WTC11 (cell line): ENCODE measurements at places on chromosomes 2 and 18.

DNA sequence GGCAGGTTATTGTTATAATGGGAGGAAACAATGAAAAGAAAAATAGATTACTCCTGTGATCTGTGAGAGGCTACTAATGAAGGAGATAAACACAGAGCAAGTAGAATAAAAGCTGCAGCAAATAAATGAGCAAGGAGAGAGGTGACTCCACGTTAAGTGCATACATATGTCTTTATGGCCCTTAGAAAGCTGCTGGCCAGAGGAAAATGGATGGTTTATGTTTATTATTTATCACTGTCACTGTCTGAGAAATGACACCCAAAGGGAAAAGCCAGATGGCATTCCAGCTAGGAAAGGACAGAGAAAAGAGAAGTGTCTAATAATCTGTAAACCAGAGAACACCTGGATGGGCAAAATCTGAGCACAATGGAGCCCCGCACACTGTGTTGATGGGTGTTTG, 122.9 kb upstream of the DDX18 start:
- no peak for DNase-seq

GRCh38 chr2:179850188-179850587, 11.2 kb downstream of the ZNF385B start:
- DNase-seq: no peak

DNA sequence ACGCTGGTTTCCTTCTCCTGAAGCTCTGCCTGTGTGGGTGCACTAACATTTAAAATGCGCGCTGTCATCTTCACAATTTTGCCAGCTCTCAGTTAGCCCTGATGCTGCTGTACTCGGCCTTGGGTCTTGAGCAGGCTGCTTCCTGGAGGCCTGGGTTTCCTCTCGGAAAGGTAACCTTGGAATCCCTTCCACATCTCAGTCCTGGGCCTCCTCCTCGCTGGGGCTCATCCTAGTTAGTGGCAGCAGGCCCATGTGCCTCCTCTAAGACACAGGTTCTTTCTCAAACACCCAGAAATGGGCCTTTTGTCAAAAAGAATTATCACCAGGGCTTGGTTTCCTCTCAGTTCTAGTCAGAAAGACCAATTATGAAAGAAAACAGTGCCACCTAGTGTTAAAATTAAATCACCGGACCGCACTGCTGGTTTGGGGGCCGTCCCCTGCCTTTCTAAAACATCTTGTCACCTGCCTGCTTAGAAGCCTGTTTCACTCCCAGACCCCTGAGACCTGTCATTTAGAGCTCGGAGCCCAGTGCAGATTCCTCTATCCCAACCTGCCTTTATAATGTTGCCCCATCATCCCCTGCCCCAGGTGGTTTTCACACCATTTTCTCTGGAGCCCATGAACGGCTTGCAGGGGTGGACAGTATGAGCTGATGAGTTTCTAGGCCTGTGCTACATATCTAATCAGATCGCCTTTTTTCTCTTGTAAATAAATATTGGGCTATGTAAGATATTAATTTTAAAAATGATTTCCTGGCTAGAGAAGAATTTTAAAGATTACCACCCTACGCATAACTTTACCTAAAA, 42.4 kb downstream of the HK2 start:
- peak; percentile 28 for DNase-seq

- DNase-seq: no peak
These were observed 409.3 kb downstream of the GALR1 start for GRCh38 chr18:77658751-77659448.

DNA sequence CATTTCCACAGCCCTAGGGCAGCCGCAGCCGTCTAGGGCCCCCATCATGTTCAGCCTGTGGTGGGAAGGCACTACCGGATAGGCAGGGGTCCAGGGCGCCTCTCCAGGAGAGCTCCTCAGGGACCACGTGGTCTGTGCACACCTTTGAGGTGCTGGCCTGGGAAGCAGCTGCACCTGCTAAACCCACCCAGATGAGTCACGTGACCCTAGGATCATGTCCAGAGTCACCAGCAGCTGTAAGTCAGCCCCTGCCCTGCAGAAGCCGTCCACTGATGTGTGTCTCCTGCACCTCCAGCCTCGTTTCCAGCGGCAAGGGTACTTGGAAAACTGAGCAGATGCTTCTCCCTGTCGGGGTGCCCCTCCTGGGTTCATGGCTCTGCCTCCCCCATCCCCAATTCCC, 682.6 kb upstream of the SALL3 start:
- no peak for DNase-seq

GRCh38 chr18:63322908-63323634, 3.5 kb upstream of the BCL2 start:
- peak; percentile 37 for DNase-seq

GRCh38 chr2:37243435-37243834, 12.0 kb downstream of the NDUFAF7 start:
- no peak for DNase-seq

DNA sequence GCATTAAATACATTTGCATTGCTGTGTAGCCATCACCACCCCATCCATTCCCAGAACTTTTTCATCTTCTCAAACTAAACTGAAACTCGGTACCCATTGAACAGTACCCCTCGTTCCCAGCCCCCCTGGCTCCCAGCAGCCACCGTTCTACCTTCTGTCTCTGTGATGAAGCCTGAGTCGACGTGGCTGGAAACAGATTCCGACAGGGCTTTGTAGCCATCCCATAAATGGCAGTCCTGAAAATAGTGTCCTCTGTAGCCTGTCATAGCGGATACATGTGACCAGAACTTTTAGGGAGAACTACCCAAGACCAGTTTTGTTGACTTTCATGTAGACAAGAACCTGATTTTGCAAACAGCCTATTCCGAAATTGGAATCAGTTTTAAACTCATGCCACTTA, 59.1 kb downstream of the TSHZ1 start:
- DNase-seq: no peak

DNA sequence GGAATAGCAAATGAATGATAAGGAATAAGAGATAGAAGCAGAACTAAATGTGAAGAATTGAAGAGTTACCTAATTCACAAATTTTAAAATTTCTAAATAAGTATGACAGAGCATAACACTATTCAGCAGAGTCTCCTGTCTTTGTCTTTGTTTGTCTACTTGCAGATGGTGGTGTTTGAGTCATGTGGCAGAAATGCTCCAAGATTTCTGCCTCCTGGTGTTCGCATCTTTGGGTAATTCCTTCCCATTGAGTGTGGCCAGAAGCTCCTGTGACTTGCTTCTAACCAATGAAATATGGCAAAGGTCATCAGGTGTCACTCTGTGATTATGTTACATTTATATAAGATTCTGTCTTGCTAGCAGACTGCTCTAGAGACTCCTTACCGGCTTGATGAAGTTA, 45.6 kb upstream of the GALNT3 start:
- DNase-seq: no peak

DNA sequence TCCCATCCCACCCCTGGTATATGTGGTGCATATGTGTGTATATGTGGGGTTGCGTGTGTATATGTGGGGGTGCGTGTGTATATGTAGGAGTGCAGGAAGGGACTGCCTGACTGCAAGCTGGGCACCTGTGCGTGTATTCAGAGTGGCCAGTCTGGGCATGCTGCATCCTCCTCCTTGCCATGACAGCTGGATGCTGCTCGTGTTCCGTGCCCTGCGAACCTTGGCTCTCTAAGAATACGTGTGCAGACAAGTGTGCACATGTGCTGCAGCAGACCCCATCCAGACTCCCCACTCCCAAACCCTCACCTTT, 222.1 kb downstream of the CELF4 start:
- DNase-seq: no peak

- DNase-seq: no peak
These were observed 10.4 kb upstream of the COL3A1 start for GRCh38 chr2:188963741-188964140.

- DNase-seq: no peak
These were observed 139.3 kb downstream of the SETBP1 start for GRCh38 chr18:44819944-44820510.

- no peak for DNase-seq
These were observed 33.7 kb downstream of the YES1 start for GRCh38 chr18:778194-778927.

DNA sequence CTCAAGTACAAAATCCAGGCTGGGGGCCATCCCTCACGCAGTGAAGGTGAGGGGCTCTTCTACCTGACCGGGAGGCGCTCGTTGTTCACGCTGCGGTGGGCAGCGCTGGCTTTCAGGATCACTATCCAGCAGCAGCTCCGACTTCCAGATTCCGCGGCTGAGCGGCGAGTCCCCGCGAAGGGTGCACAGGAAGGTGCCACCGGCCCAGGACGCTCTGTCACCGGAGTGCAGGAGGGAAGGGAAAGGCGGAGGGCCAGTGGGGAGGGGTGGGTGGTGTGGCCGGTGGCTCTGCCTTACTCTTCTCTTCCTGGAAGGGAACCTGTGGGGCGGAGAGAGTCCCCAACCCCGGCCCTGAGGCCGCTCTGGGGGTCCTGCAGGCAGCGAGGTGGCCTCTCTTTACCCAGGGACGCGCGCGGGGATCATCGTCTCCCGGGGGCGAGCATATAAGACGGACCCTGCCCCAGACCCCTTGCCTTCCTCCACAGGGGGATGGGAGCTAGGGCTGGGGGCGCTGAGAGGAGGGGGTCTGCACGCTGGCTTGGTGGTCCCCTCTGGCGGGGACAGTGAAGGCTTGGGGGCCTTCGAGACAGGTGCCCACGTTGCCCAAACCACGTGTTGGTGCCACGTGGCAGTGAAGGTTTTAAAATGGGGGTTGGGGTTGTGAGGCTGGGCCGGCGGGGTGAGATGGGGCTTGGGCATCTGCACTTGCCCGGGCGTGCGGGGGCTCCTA, 26.9 kb upstream of the HS6ST1 start:
- DNase-seq: no peak

DNA sequence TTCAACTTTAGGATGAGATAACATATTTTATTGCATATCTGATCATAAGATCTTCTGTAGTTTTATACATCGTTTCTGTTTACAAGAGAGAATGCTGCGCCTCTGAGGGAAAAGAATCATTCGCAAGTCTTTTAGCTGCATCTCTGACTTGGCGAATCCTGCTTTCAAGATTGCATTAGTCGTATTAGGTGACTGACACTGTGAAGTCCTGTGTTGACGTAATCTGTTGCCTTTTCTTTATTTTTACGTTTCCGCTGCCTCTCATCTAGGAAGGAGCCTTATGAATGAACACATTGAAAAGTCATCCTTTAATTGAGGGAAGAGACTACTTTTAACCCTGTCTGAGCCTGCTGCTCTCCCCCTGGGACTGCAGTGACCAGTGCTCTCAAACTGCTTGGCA, 101.5 kb downstream of the LDLRAD4 start:
- no peak for DNase-seq

- no peak for DNase-seq
These were observed 52.4 kb downstream of the GLI2 start for GRCh38 chr2:120787822-120788700.

GRCh38 chr2:8684540-8684877, 2.7 kb downstream of the ID2 start:
- DNase-seq: no peak

- DNase-seq: no peak
These were observed 25.7 kb upstream of the ACAA2 start for GRCh38 chr18:49839012-49839411.

DNA sequence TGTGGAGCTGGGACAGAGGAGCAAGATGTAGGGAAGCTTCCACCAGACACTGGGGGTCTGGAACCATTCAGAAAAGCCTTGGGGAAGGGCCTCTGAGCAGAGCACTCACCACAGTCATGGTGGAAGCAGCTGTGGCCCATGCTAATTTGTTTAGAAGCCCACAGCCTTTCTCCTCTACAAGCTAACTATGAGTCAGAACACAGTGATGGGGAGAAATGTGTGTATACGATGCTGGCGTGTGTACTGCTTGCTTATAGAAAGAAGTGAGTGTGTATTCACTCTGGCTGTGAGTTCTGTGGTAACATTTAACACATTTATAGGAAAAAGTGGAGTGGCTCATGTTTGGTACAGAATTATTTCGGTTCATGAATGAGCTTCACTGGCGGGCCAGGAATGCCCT, 157.0 kb upstream of the ACAA2 start:
- DNase-seq: no peak

DNA sequence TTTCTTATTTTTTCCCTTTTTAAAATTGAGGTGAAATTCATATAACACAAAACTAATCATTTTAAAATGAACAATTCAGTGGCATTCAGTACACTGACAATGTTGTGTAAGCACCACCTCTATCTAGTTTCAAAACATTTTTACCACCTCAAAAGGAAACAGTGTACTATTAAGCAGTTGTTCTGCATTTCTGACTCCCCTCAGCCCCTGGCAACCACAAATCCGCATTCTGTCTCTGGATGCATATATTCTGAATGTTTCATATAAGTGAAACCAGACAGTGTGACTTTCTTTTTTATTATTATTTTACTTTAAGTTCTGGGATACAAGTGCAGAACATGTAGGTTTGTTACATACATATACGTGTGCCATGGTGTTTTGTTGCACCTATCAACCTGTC, 19.2 kb upstream of the TANK start:
- DNase-seq: no peak

- no peak for DNase-seq
These were observed 1548.4 kb upstream of the TMEFF2 start for GRCh38 chr2:193743089-193743488.

DNA sequence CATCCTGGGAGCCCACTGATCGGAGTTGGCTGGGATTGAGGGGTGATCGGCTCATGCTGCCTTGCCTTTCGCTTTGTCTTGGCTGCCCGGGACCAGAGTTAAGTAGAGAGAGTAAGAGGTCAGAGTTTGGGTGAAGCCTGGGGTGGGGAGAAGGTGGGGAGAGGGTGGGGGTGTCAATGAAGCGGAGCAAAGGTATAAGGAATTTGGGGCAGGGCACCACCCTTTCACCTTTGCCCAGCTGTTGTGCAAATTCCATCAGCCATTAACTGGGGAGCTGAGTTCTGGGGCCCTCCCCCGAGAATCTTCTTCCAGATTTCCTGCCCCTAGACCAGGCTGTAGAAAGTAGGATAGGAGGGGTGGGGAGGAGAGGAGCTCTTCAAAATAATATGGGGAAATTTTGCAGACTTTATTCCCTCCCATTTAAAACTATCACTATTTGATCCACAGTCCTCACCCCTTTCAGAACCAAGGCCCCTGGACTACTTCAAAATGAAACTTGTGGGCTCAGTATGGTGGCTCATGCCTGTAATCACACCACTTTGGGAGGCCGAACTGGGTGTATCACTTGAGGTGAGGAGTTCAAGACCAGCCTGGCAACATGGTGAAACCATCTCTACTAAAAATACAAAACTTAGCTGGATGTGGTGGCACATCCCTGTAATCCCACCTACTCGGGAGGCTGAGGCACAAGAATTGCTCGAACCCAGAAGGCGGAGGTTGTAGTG, at the start of gene SLC23A3:
Gene SLC23A3, minus strand, starts transcription at position 100 of the 725 bp plus-strand sequence. Its CDS starts 45 bp downstream, at position 55.
- no peak for DNase-seq

DNA sequence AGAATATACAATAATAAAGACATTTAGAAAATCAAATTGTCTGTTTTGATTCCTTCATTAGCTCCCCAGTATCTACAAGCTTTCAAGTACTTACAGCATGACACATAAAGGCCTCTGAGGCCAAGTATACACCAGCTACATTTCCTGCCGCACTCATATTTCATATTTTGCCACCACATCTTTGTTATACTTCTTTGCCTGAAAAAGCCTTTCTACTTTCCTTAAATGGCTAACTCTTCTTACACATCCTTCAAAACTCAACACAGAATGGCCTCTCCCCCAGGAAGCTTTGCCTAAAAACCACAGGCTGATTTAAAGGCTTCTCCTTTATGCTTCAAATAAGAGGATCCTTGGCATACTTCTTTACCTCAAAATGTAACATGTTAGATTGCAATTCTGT, 4.5 kb downstream of the STK17B start:
- no peak for DNase-seq

GRCh38 chr18:51666763-51667191, 469.3 kb upstream of the MEX3C start:
- DNase-seq: no peak

GRCh38 chr18:70295192-70296188, 6.6 kb downstream of the SOCS6 start:
- DNase-seq: no peak

GRCh38 chr2:157440404-157441071, 3.4 kb downstream of the CYTIP start:
- no peak for DNase-seq
